ENCODE measurements at places on chromosomes 3 and 15.

DNA sequence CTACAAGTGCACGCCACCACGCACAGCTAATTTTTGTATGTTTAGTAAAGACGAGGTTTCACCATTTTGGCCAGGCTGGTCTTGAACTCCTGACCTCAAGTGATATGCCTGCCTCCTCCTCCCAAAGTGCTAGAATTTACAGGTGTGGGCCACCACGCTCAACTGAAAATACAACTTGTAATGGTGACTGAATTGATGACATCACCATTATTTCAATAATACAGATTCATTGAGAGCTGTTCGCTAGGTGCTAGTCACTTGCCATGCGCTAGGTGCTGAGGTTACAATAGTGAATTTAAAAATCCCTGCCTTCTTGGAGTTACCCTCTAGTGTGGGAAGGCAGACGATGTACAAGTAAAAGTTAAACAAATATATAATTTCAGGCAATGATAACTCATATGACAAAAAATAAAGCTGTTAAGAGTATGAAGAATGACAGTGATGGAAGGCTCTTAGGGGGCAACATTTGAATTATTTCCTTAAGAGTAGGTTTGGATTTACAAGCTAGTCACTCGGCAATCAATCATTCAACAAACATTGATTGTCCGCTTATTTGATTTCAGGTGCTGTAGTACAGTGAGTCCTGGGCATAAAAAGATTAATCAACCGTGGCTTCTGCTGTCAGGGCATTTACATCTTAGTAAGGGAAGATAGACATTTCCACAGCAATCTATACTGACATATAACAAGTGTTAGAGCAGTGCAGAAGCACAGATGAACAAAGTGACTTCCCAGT is 9.1 kb upstream of the PPARG start:
- DNase-seq = no peak

GRCh38 chr15:101342056-101342455 is 47.0 kb upstream of the SNRPA1 start:
- no peak for DNase-seq

DNA sequence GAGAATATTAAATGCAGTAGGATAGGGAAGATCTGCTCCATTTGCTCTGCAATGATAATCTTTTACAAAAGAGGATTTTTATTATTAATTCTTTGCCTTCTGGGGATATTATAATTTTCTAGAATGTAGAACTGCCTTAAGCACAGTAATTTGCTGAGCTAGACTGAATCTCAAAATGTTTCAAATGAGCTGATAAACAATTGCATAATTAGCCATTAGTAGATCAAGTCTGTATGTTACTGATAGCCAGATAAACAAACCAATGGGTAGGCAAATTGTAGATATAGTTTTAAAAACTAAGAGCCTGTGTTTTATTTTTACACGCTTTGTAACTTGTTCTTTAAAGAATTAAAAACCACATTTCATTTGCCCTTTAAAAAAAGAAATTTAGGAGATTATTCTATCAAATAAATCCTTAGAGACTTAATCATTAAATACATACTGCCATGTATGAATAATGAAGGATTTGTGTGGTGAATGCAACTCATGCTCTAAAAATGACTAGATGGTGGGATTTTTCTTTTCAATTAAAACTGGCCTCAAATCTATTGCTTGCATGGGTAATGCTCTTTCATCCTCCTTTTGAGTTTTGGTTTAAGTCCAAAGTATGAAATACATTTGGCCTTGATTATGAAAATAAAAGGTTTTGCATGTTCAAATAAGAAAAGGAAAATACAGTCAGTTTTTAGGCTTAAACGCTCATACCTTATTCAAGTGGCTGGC is 32.6 kb upstream of the NANOGP8 start:
- no peak for DNase-seq

GRCh38 chr3:40229386-40229785 is 80.1 kb upstream of the EIF1B start:
- DNase-seq = no peak

DNA sequence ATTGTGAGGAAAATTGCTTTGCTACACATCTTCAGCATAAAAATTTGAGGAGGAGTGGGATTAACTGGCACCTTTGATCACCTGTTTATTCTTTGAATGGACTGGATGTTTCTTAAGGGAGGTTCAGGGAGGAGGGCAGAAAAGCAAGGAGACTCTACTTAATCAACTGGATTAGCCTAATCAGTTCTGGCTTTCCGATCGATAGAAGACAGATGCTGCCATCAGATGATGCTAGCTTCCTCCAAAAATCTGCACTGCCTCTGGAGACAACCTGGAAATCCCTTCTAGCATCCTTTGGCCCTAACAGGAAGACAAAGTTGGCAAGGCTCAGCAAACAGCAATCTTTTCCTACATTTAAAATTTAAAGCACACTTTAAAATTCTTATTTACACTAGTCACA is 197.8 kb downstream of the EBLN2 start:
- no peak for DNase-seq

GRCh38 chr15:39144613-39145499 is 436.0 kb upstream of the THBS1 start:
- DNase-seq = no peak

- no peak for DNase-seq
Observed at GRCh38 chr3:188964957-188965356, 206.8 kb upstream of the TPRG1 start.

- DNase-seq = peak; percentile 45
Observed at GRCh38 chr15:69719527-69720240, 267.1 kb downstream of the RPLP1 start.

DNA sequence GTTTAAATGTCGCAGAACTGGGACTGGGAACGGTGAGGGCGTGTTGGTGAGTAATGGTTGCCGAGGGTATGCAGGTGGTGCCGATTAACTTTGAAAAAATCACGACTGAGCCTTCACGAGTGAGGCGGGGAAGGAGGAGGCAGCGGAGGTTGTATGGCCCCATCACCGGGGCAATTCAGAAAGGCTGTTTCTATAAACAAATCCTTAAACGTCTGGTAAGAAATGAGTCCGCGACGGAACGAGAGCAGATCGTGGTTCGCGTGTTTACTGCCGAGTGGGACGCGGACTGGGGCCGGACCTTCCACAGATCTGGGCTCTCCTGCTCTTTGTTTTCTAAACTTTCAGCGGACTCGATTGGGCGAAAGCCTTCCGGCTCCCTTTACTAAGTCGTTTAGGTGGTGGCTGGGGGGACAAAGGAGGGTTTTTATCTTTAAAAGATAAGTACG is 2.7 kb downstream of the IGF1R start:
- DNase-seq = no peak
